Astrocyte of the hippocampus (primary cell): ENCODE measurements at places on chromosomes 12 and 14.
A peak's percentile ranks its signal among the peaks of the same experiment; 100 is the strongest.

- DNase-seq: peak; percentile 58
Observed at GRCh38 chr14:74302152-74302628, 544 bp downstream of the ABCD4 start.

DNA sequence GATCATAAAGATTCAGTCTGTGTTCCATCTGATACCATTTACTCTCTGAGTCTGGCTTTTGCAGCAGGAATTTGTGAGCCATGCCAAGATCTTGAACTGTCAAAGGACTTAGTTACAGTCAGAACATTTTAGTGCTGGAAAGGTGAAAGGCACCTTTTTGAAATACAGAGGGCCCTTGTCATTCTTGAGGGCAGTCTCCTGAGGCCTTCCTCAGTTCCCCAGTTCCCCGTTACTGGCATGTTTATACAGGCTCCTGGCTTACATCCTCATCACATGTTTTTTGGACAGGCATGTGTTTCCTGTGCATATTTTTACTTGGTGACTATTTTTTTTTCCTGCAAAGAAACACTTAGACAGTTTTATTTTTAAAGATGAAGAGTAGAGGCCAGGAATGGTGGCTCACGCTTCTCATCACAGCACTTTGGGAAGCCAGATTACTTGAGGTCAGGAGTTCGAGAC lies 21.0 kb downstream of the CFAP54 start:
- DNase-seq: peak; percentile 54

GRCh38 chr12:114676142-114676741 lies 7.7 kb downstream of the TBX3 start:
- no peak for DNase-seq

GRCh38 chr12:13223941-13224340 lies 27.4 kb downstream of the EMP1 start:
- DNase-seq: no peak

GRCh38 chr14:57323721-57324120 lies 55.0 kb downstream of the AP5M1 start:
- no peak for DNase-seq

GRCh38 chr14:95784137-95784536 lies 70.2 kb upstream of the TCL1A start:
- peak; percentile 69 for DNase-seq

GRCh38 chr12:69028941-69029729 lies 96.2 kb upstream of the CPM start:
- no peak for DNase-seq

DNA sequence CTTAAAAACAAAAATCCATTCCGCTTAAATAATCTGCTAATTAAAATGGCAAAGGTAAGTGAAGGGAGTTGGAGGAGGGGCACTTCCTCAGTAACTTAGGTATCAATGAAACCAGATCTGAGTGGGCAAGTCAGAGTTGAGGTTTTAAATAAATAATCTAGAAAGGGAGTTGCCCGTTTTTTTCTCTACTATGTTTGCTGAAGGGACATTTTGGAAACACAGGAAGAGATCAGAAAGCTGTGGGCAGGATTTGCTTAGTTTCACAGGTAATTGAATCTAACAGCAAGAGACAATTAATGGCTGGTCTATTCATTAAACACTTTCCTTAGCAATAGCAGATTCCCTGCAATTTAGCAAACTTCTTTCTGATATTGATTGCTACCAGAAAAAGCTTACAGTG lies 186.0 kb upstream of the ABCD2 start:
- DNase-seq: no peak

- DNase-seq: no peak
Observed at GRCh38 chr12:87656311-87656710, 372.9 kb downstream of the C12orf50 start.

- no peak for DNase-seq
Observed at GRCh38 chr14:88243946-88244345, 79.1 kb downstream of the KCNK10 start.

DNA sequence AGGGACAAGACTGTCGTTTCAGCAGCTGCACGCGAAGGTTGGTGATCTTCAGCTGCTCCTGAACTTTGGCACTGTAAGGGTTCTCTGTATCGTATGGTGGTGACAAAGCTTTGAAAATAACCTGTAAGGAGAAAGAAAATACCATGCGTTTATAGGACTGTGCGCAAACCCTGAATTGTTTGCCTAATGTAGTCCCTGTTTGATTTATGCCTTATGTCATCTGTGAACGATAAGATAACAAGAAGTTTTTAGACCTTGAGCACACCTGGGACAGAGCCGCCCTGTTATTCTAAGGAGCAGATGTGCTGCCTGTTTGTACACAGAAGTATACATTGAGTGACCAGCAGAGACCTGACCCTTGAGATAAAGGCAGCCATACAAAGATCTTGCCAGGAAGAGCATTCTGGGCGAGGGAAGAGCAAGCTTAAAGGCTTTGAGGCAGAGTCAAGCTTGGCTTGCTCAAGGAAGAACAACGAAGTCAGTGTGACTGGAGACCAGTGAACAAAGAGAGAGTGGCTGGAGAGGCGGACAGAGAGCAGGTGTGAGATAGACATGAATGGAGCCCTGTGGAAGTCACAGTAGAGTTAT lies 52.4 kb downstream of the NTN4 start:
- DNase-seq: no peak

GRCh38 chr12:2145433-2145998 lies 92.7 kb downstream of the CACNA1C start:
- no peak for DNase-seq

DNA sequence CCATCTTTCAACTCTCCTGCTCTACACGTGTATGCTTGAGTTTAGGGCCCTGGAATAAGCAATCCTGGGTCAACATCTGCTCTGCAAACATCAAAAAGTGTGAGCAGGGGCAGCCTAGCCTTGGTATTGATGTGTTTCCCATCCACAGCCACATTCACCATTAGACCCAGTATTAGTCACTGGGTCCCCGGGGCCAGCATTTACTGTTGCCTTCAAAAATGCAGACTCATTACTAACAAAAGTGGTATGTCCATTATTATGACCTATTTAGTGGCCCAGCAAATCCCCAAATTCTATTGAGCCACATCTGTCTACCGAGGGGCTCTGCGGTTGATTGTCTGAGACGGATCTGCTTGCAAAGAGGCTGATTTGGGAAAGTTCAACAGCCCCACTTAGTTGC lies 661.8 kb downstream of the DIO2 start:
- no peak for DNase-seq

DNA sequence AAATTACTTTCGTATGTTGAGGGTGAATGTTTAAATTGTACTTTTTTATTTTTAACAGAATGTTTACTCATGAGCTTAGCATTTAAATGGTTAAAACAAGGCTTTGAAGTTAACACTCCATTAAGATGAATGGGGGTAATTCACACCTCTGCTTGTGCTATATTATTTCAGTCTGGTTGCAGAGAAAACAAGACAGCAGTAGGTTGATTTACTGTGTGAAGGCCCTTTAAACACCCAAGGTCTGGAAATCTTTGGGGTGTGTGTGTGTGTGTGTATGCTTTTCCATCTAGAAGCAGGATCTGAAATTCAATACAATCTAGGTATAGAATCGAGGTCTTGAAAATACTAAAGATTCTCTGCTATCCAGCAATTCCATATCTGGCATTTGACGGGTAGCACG lies 83.8 kb downstream of the SLC38A6 start:
- DNase-seq: no peak

DNA sequence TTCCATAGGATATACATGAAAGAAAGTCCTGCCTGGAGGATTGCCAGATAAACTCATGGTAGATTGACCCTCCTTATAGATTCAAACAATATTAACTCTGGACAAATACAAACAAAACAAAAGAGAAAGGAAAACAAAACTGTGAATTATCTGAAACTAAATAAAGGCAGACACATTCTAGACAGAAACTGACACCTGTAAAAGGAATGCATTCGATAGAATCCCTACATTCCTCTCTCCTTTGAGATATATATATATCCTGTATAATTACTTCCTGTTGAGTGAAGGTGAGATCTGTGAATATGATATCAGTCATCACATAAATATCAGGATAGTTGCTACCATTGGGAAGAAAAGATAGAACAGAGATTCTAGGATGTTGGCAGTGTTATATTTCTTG lies 948.4 kb upstream of the ATXN7L3B start:
- no peak for DNase-seq

DNA sequence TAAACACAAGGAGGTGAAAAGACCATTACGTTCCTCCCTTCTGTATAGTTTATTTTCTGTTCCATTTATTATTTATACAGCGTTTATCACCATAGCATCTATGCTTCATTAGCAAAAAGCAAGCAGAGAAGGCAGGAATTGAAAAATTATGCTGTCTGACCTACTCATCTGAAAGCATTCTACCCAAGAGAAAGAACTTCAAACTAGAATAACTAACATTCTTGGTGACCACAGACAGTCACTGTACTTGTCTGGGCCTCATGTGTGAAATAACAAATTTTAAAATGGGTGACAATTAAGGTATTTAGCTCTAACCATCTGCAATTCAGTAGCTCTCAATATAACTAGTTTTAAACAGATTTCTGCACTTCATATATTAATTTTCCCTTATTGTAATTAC lies 29.3 kb upstream of the PDE3A start:
- peak; percentile 55 for DNase-seq

DNA sequence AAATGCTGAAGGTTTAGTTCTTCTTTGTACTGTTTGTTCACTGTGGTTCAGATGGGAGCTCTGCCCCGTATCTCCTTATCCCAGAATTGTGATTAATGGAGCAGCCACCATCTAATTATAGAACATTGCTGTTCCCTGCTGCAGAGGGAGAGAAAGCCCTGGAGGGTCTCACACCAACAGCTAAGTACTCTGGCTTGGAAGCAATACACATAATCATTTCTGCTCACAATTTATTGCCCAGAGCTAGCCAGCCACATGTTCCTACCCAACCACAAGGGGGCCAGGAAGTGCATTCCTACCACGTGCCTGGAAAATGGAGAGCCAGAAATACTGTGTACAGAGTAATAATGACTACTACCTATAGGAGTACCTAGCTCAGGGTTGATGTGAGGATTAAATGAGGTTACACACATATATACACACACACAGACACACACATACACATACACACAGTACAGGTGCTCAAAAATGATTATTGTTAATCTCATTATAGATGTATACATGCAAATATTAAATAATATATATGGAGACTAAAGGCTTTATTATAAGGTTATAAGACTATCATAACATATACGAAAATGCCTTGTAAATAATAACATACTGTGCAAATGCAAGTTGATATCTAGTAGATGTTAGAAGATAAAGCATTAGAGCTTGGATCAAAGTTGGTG lies 22.3 kb downstream of the MSRB3 start:
- peak; percentile 25 for DNase-seq

DNA sequence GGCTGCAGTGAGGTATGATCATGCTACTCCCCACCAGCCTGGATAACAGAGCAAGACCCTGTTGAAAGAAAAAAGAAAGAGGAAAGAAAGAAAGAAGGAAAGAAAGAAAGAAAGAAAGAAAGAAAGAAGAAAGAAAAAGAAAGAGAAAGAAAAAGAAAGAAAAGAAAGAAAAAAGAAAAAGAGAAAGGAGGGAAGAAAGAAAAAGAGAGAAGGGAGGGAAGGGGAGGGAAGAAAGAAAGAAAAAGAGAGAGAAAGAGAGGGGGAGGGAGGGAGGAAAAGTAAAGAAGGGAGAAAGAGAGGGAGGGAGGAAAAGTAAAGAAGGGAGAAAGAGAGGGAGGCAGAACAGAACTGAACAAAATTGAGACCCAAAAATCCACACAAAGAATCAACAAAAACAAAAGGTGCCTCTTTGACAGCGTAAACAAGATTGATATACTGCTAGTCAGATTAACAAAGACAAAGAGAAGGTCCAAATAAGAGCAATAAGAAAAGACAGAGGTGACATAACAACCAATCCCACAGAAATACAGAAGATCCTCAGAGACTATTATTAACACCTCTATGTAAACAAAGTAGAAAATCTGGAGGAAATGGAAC lies 293.9 kb upstream of the AMIGO2 start:
- DNase-seq: no peak

DNA sequence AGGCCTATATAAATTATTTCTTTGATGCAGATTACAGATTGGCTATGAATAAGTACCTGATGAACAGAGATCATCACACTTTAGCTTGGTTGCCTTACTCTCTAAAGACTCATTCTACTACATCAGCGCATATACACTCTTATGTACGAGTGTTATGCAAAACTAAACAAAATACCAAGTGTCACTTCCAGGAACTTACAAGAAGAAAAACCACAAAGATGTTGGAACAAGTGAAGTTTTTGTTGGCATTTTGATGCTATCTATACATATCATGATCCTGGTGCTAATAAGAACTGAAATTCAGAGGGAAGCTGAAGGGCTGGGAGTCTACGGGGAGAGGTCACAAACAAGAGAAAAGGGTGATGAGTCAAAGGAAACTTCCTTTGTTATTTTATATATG lies 47.9 kb upstream of the CERS5 start:
- DNase-seq: peak; percentile 36

DNA sequence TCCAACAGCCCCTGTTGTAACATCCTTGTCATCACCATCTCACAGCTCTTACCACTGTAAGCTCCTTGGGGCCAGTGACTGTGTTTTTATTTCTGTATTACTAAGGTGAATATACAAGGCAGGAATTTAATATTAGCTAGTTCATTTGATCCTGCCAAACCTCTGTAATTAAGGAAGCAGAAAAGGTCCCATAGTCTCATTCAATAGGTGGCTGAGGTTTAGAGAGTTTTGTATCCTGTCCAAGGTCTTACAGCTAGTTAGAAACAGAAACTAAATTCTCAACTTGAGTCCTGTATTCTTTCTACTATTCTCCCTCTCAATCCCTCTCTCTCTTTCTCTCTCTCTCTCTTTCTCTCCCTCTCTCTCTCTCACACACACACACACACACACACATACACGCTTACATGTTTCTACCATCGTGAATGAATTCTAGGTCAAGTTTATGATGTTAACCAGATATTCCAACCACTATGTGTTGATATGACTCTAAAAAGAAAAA lies 543 bp upstream of the GLIPR1 start:
- DNase-seq: peak; percentile 85

- DNase-seq: peak; percentile 76
Observed at GRCh38 chr12:50326590-50327284, 43.4 kb upstream of the LIMA1 start.

DNA sequence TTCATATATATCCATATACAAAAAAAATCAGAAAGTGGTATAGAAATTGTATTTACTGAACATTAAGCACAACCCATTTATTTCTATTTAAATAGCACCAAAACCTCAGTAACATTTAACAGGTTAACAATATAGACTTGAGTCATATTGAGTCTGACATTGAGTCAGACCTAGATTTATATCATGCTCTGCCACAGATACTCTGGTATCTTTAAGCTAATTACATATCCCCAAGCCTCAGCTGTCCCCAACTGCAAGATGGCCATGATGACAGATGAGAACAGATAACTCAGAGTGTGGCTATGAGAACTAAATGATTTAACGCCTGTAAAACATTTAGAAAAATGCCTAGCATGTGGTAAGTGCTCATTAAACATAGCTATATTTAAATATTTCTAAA lies 40.3 kb downstream of the IFNG start:
- DNase-seq: no peak
